ENCODE measurements at places on chromosomes 6 and 20. TPM values are rescaled to one million over a fixed set of nuclear protein-coding genes. Genes with fewer than 3 reads are reported as not detected.

FAM184A gene
- 8.5 TPM for polyA plus RNA-seq

TREML1 gene
- polyA plus RNA-seq = not detected

HTR1B gene
- 0.48 TPM for polyA plus RNA-seq

TRIM15 gene
- polyA plus RNA-seq = not detected

HUS1B gene
- polyA plus RNA-seq = not detected

VGLL2 gene
- polyA plus RNA-seq = not detected

CFAP61 gene
- polyA plus RNA-seq = 9.0 TPM

CRISP2 gene
- not detected for polyA plus RNA-seq

POPDC3 gene
- polyA plus RNA-seq = 8.0 TPM

ROS1 gene
- not detected for polyA plus RNA-seq

SLC2A10 gene
- 1.1 TPM for polyA plus RNA-seq

WFDC12 gene
- not detected for polyA plus RNA-seq

CD93 gene
- polyA plus RNA-seq = 8.5 TPM

THBD gene
- 3.6 TPM for polyA plus RNA-seq

CENPQ gene
- polyA plus RNA-seq = 3.4 TPM

All from brain (organoid and tissue), 16 donors.